ENCODE measurements at places on chromosomes 2 and 18. TPM values are rescaled to one million over a fixed set of nuclear protein-coding genes. Genes with fewer than 3 reads are reported as not detected.

Gene ZC3H6
- total RNA-seq: 13.7 TPM

Gene SPP2
- total RNA-seq: not detected

Gene ABCB11
- total RNA-seq: not detected

Gene CD28
- total RNA-seq: 78.4 TPM

Gene HOXD8
- not detected for total RNA-seq

Gene TPO
- not detected for total RNA-seq

Gene RESP18
- not detected for total RNA-seq

Gene RGPD8
- total RNA-seq: 85.9 TPM

Gene CCDC102B
- 2.2 TPM for total RNA-seq

Gene CXXC1
- total RNA-seq: 107 TPM

Gene CTLA4
- 11.5 TPM for total RNA-seq

Gene POTEE
- total RNA-seq: 0.08 TPM

Gene PIEZO2
- not detected for total RNA-seq

Gene NOL4
- not detected for total RNA-seq

Gene TMEM18
- 30.7 TPM for total RNA-seq

Gene CNDP1
- total RNA-seq: 0.44 TPM

Gene DNAJC27
- 19.1 TPM for total RNA-seq

Gene UGT1A10
- total RNA-seq: not detected

Gene TMEM247
- total RNA-seq: not detected

Gene MEP1B
- total RNA-seq: not detected

Gene SLC38A11
- not detected for total RNA-seq

Gene STK25
- total RNA-seq: 66.4 TPM

Gene ITGA6
- 52.1 TPM for total RNA-seq

Gene TEKT4
- not detected for total RNA-seq
